Hematopoietic multipotent progenitor cell treated with erythropoietin and hydrocortisone succinate and interleukin-3 and kit ligand, for 17 days (in vitro differentiated cells): ENCODE measurements at places on chromosomes 1 and 21.
A peak's percentile ranks its signal among the peaks of the same experiment; 100 is the strongest.

DNA sequence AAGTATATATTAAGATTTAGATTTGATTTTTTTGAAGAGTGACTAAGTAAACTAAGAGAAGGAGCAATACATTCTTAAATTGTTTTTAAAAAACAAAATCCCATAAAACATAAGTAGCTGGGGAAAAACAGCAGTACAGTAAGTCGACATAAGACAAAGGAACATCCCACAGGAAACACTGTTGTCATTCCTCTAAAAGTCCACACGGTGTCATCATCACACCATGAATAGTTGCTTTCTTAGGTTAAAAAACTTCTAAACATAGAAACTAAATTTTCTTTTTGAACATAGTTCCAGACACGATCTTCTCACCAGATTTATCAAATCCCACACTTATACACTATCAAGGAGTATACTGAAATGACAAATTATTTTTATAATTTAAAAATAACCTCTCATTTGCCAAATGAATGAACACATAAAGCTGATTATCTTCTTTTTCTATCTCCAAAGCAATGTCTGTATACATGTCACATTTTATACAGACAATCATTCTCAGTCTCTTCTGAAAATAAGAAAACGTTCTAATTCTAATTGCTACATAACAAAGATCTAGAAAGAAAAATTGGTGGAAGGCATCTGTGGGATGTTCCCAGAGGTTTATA, 15.8 kb downstream of the ODF2L start:
- peak; percentile 68 for DNase-seq

GRCh38 chr21:17610911-17611310, 1.8 kb downstream of the BTG3 start:
- no peak for DNase-seq

DNA sequence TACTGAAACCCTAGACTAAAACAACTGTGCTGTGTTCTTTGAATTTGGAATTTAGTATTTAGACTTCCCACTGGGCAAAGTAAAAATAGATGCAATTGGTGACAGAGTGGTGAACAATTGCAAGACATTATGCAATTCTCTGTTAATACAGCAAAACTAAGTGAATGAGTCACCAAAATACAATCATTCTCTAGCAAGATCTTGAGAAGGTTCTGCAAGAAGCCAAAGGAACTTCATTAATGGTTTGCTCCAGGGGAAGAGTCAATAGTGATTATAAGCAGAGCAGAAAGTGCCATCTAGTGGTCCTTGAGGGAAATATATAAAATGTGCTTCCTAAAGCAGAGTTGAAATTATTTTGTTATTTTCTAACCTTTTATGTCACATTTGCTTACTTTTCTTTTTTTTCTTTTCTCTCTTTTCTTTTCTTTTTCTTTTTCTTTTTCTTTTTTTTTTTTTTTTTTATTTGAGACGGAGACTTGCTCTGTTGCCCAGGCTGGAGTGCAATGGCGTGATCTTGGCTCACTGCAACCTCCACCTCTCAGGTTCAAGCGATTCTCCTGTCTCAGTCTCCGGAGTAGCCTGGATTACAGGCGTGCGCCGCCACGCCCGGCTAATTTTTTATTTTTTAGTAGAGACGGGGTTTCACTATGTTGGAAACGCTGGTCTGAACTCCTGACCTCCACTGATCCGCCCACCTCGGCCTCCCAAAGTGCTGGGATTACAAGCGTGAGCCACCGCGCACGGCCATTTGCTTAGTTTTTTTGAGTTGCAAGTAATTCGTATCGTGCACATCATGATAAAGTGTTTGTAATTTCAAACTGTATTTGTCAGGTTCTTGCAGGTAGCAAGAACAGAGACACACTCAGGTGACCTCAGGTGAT, 99.2 kb downstream of the CTH start:
- peak; percentile 71 for DNase-seq

DNA sequence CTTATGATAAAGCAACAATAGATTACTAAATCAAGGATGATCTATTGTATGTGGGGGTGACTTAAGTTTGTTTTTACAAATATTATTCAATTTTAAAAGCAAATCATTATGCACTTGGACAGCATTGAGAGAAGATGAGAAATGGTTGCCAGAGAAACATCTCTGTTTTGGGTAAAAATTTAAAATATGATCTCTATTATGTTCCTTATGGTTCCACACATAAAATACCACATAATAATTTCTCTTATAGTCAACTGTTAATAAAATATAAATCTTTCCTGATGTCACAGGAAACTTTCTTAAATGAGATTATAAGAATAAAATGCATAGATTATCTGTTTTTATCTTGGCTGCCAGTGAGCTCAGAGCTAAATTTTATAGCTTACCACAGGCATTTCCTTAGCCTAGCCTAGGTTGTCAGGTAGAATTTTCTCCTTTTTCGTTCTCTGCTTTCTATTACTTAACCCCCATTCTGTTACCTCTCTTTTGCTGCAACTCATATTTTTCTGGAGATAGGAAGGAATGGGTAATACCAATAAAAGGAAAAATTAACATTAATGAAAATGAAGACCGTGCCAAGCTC, 109.7 kb downstream of the TGFB2 start:
- no peak for DNase-seq

GRCh38 chr1:228142155-228142691, 2.1 kb downstream of the GUK1 start:
- no peak for DNase-seq

DNA sequence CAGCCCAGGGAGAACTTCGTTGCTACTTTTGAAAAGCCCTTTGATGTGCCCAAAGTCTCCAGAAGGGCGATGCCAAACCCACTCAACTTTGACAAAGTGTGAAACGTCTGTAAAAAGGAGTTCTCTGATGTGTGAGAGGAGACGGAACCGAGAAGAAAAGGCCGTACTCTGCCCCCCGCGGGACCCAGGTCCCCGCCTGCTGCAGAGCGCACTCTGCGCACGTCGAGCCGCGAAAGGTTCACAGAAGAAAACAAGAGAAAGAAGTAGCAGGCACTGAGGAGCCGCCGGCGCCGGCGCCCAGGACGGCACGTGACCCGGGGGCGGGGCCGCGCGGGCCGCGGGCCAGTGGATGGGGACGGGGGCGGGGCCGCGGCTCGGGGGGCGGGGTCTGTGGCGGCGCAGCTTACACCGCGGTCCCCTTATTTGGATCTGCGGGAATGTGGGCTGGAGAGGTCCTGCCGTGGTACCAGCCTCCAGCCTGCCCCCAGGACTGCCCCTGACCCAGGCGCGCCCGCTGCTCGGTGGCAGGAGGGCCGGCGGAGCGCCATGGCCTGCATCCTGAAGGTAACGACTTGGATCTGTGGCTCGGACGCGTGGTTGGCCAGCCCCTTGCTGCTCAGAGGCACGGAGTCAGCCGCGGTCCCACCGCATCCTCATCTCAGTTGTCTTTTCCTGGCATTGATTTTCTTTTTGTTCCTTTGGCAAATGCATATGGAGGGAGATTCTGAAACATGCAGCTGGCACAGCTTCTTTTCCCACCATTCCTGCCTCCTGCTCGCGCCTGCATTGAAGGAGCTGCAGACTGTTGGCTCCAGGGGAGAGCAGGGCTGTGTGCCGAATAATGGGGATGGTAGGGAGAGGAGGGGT, at the start of gene ST6GALNAC3:
TSS of gene ST6GALNAC3 (plus strand) at position 426 of the 867 bp plus-strand sequence.
- peak; percentile 76 for DNase-seq

DNA sequence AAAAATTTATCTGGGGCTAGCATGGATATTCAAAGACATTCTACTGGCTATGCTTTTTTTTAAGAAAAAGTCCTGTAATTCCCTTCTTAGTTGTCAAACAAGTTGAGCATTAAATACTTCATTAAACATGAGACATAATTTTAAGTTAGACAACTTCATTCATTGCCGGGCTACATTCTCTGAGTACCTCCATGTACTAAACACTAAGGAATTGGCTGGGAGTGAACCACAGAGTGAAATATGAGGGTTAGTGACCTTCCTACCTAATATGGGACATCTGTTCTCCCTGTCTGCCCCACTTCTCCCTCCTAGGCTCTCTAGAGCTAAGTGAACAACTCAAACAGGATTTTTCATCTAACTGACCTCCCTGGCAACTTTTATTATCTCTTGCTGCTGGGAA, 370.4 kb downstream of the VAV3 start:
- DNase-seq, result no peak

- DNase-seq, result no peak
Measured at GRCh38 chr1:227790034-227790400, 25.5 kb upstream of the PRSS38 start.

DNA sequence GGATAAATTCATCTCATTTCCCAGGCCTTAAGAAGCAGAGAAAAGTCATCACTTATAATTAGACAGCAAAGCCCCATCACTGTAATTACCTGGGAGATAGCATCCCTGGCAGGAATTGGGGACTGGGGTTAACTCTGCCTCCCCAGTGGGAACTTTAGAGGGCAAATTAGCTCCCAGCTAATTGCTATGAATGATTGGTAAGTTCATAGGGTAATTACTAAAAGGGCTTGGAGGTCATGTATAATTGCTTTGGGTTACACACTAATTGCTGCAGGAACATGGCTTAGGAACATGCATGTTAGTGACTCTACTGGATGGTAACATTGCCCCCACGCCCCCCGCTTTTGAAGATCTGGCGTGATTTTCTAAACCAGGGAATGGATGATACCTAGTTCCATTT, 64.8 kb downstream of the UBE2T start:
- DNase-seq, result no peak

- no peak for DNase-seq
Measured at GRCh38 chr1:18211764-18212163, 104.2 kb downstream of the IGSF21 start.

GRCh38 chr1:154657556-154657955, 49.6 kb upstream of the ADAR start:
- no peak for DNase-seq

GRCh38 chr1:107244709-107245500, 104.1 kb downstream of the NTNG1 start:
- no peak for DNase-seq

DNA sequence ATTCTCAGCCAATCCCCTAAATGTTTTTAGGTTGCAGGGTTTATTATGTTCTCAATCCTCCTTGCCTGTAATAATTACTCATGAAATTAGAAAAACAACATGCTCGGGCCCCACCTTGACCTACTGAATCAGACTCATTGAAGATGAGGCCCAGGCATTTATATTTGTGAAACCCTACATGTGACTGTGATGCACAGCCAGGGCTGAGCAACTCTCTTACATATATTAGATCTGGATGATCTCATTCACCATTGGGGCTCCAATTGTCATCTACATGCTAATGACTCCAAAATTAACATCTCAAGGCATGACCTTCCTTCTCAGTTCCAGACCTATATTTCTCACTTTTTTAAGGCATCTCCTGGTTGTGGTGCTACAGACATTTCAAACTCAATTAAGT, 103.3 kb downstream of the WDR3 start:
- no peak for DNase-seq

GRCh38 chr1:224753491-224753890, 137.4 kb downstream of the CNIH3 start:
- no peak for DNase-seq

GRCh38 chr1:241639623-241640148, 483 bp downstream of the CHML start:
- no peak for DNase-seq

DNA sequence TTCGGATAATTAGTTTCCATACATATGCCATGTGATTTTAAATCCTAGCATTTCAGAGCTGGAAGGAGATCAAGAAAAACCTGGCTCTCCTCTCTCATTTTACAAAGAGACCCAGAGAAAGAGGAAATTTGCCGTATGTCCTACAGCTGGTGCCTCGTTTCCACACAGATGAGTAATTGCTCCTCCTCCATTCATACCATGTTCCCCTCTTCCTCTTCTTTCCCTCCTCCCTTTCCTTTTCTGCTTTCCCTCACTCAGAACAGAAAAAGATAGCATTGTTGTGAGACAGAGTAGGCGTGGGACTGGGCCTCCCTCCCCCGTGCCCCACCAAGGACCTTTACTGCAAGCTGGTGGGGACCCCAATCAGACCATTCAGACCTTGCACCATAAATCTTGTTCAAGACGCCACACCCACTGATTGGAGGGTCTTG, 13.7 kb upstream of the SLC44A3 start:
- no peak for DNase-seq

- no peak for DNase-seq
Measured at GRCh38 chr1:211816586-211816985, 14.0 kb downstream of the LPGAT1 start.

GRCh38 chr1:228416217-228416933, at the start of gene TRIM17:
TRIM17 (minus strand) TSS chr1:228416861; CDS start chr1:228415072, 1,789 bp downstream.
- DNase-seq, result no peak

- DNase-seq, result no peak
Measured at GRCh38 chr1:104648269-104648691, 898.6 kb downstream of the AMY1C start.

DNA sequence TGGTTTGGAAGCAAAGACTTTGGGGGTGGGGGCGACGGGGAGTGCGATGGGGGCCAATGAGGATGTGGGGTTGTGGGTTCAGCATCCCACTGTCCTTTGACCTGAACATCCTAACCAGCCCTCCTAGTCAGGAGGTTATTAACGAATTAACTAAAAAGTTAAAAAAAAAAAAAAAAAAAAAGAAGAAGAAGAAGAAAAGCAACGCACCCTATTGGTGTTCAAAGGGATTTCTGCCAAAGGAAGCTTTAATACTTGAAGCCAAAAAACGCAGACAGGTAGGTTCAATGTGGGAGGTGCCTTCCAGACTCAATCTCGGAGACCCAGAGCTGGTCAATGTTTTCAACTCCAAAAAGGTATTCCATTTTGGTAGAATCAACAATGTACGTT, 2.2 kb downstream of the CLIC6 start:
- DNase-seq, result no peak
